NCI-H1417 treated with DMSO at 0.1 percent for 48 hours (cell line): ENCODE measurements at places on chromosomes 7 and 10.

DNA sequence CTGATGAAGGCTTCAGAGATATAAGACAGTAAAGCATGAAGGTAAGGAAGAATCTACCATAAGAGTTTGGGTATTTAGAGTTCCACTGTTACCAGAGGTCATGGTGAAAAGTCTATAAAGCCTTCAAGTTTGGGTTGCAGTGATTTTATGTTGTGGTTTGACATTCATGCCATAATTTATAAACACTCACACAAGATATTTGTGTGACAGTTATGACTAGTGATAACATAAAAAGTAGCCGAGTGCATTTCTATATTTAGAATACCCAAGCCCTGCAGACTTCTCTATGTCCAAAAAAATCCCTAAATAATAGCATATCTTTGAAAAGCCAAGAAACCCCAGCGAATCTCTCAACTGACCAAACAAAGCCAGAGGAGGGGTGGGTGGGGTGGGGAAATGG lies 229.9 kb downstream of the CXCL12 start:
- no peak for DNase-seq

DNA sequence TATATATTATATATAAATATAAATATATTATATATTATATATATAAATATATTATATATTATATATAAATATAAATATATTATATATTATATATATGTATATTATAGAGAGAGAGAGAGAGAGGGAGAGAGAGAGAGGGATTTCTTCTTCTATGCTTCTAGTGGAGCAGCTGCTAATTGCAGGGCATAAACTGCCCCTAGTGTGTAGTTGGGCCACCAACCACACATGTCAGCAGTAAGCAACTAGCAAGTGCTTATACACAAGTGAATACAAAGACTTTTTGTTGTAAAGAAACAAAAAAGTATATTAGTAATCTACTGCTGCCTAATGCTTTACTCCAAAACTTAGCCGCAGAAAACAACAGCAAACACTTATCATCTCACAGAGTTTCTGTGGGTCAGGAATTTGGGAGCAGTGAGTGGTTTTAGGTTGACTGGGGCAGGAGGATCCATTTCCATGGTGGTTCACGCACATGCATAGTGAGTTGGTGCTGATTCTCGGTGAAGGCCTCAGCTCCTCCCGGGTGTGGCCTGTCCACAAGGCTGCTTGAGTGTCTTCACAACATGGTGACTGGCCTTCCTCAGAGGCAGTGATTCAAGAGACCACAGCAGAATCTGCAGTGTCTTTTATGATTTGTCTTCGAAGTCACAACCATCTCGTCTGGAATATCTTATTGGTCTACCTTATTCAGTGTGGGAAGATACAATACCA lies 25.5 kb upstream of the BAG3 start:
- no peak for DNase-seq

GRCh38 chr10:123621492-123621891 lies 44.7 kb upstream of the GPR26 start:
- DNase-seq: no peak

GRCh38 chr7:134767520-134768168 lies 11.8 kb upstream of the CALD1 start:
- no peak for DNase-seq

- DNase-seq: peak; percentile 2
These were observed 82.3 kb upstream of the GPR26 start for GRCh38 chr10:123583639-123584418.

DNA sequence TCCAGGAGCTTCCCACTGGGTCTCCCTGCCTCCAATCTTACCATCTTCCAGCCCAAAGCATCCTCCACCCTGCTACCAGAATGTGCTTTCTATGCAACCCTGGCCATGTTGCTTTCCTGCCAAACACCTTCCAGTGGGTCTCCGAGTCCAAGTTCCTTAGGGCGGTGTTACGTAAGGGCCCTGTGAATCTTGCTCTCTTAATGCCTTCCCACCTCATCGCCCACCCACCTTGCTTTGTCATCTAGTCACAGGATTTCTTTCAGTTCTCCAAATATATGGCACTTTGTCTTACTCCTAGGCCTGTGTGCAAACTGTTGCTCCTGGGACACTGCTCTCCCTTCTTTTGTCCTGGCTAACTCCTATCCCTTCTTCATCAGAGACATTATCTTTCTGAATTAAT lies 344.5 kb downstream of the RPS24 start:
- no peak for DNase-seq

GRCh38 chr7:105677410-105677730 lies 96.1 kb upstream of the EFCAB10 start:
- no peak for DNase-seq

DNA sequence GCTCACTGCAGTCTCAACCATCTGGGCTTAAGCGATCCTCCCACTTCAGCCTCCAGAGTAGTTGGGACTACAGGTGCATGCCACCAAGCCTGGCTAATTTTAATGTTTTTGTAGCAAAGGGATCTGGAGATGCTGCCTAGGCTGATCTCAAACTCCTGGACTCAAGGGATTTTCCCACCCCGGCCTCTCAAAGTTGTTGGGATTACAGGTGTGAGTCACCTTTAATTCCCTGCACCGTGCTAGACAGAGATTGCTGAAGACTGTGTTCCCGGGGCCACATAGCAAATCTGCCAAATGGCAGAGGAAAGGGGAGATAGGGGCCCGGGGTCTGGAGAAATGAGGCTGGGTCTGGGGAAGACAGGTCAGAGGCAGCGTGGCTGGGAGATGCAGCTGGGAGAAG lies 20.6 kb upstream of the PSMG3 start:
- DNase-seq: no peak

- no peak for DNase-seq
These were observed 99.4 kb downstream of the RNF216 start for GRCh38 chr7:5681979-5682546.

GRCh38 chr10:31708474-31708873 lies 220.2 kb downstream of the ARHGAP12 start:
- no peak for DNase-seq

DNA sequence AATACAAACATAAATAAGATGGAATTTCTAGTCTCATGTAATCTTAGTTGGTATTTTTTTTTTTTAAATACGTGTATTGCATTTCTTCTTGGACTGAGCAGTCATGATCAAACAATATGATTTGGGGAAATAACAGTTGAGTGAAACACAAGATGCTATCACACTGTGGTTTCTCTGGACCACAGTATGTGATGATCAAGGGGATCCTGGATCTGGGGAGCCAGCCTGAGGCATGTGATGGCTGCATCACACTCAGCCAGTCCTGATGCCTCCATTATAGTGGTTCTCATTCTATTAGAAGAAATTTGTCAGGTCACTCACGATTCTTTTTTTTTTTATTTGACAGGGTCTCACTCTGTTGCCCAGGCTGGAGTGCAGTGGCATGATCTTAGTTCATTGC lies 495.9 kb upstream of the POT1 start:
- DNase-seq: no peak

DNA sequence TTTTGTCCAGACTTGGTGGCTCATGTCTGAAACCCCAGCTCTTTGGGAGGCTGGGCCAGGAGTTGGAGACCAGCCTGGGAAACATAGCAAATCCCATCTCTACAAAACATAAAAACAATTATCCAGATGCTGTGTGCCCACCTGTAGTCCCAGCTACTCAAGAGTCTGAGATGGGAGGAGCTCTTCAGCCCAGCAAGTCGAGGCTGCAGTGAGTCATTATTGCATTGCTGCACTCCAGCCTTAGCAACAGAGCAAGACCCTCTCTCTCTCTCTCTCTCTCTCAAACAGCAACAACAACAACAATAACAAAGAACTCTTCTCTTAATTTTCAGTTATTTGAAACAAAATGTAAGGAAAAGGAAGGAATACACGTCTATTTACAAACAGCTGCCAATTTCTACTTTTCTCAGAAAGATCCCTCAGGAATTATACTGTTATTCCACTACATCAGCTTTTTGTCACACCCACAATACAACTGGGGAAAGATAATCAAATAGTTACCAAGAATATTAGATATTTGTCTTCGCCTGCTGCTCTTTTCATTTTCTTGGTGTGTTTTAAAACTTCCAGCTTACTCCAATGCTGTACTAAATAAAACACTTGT lies 5.1 kb upstream of the TSPAN12 start:
- DNase-seq: no peak

GRCh38 chr7:111212857-111213523 lies 122.1 kb downstream of the LRRN3 start:
- no peak for DNase-seq

- DNase-seq: no peak
These were observed 168.8 kb downstream of the CALN1 start for GRCh38 chr7:72243329-72243728.

DNA sequence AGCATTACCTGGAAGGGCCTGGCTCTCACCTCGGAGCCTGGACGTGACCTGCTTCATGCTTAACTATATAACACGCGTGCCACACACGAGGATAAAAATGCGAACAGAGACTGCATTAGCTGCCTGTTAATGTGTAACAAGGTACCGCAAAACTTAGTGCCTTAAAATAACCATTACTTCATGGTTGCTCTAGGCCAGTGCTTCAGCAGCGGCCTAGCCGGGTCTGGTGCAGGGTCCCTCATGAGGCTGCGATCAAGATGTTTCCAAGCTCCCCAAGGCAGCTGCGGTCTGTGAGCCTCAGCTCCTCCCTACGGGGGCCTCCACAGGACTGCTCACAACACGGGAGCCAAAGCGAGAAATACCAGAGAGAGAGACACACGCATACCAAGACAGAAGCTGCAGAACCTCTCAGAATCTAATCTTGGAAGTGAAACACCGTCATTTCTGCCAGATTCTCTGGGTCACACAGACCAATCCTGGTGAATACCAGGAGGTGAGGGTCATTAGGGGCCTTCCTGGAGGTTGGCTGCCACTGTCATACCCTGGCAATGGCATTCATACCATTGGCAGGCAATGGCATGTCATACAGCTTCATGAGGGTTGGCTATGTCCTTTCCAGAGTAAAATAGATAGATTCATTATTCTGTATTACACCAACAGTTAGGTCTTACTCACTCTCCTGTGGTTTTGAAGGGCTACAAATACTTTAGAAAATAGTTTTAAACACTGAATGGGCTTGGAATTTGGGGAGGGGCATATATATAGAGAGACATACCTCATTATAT lies 94.5 kb downstream of the HIPK2 start:
- no peak for DNase-seq

DNA sequence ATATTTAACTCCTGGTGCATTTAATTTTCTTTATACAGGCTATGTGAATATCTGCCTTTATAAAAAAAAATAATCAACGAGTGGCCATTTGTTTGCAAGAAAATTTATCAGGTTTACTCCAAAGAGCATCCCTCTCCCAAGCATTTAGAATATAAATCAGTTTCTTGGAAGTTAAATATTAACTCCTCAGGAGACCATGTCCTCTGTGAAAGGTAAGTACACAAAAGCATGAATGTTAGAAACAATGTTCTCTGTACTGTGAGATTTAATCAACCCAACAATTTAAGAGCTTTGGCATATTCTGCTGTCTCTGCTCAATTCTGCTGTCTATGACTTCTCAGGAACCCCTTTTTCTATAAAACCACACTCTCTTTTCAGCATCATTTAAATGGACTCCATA lies 119.3 kb upstream of the LAMB4 start:
- DNase-seq: no peak

DNA sequence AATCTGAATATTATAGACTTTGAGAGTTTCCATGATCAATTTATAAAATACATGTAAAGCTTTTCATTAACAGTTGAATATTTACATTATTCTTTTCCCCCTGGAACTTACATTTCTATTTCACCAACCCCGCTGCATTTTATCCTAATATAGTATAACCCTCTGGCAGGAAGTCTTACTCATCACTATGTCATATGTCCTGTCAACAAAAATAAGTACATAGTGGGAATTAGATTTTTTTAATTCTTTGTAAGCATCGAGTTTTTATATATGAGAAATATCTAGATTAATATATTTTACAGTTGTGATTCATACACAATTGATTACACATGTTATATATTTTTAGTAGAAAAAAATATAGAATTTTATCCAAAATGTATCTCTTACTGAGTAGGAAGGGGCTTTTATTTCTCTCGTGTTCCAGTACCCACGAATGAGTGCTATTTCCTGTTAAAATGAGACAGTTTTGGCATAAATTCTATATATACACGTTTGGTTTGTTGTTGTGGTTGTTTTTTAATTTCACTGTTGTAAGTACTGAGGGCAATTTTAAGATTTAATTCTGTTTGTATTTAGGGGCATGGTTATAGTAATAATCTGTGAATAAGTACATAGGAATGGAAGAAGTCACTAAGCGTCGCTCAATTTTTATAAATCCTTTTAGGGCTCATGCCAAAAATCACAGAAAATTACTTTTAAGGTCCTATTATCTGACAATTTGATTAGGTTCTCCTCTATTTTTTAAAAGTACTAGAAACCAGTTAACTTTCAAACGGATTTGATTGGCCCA lies 87.1 kb downstream of the HECW1 start:
- no peak for DNase-seq

- DNase-seq: no peak
These were observed 11.6 kb downstream of the ZNF316 start for GRCh38 chr7:6648815-6649104.

DNA sequence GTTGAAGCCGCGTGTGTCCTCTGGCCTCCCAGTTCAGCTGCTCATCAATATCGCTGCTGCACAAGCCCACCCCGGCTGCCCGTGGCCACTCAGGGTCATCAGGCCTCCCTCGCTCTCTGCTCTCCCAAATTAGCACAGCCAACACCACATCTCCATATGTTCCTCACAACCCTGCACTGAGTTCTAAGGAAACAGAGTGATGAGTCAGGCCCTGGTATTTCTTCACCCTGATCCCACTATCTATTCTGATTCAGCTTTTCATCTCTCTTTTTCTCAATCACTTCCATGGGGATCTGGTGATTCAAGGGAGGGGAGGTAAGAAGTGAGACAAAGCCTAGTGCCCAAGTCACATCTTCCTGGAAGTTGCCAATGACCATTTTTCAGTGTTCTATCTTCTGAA lies 23.8 kb downstream of the CYTH3 start:
- DNase-seq: no peak

DNA sequence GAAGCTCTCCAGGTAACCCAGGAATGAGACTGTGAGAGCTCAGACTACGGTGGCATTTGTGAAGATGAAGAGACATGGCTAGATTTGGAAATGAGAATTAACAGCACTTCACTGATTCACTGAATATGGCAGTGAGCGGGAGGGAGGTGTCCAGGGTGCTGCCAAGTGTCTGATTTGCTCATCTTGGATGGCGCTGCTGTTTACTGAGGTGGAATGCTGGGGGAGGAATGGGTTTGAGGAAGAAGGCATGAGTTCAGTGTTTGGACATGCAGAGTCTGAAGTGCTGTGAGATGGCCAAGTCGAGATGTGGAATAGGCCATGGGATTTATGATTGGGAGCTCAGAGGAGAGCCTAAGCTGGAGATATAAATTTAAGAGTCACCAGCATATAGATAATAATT lies 437.1 kb upstream of the NPVF start:
- no peak for DNase-seq
